COLO829 (cell line): ENCODE measurements at places on chromosomes 6 and 20.

GRCh38 chr20:20265210-20265609 lies 102.7 kb upstream of the INSM1 start:
- no peak for DNase-seq

GRCh38 chr6:88651400-88651799 lies 312.0 kb downstream of the RNGTT start:
- no peak for DNase-seq

GRCh38 chr20:49149281-49150045 lies 38.7 kb downstream of the STAU1 start:
- no peak for DNase-seq

GRCh38 chr6:138246650-138247440 lies 28.6 kb upstream of the PBOV1 start:
- no peak for DNase-seq
